ENCODE measurements at places on chromosomes 16 and 17. TPM values are rescaled to one million over a fixed set of nuclear protein-coding genes. Genes with fewer than 3 reads are reported as not detected.

DNA sequence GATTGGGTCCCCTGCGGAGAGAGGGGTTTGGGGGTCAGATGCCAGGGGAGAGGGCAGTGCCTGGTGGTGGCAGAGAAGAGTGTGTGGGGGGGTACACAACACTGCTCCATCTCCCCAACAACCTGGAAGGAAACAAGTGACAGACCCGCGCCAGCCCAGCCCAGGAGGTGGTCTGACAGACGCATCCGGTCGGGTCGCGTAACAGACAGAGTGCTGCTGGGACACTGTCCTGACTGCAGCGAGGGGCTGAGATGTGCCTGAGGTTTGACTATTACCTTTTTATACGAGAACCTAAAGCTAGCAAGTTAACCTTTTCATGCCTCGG is 16.2 kb downstream of the UNC13D start:
- peaks cover 16% of the 10 kb centered on the region for H3K4me1 ChIP-seq
- no peak overlapping the region for H3K4me3 ChIP-seq
- no peaks in the 10 kb centered on the region for H3K27me3 ChIP-seq
- peaks cover 85% of the 10 kb centered on the region for H3K36me3 ChIP-seq

DNA sequence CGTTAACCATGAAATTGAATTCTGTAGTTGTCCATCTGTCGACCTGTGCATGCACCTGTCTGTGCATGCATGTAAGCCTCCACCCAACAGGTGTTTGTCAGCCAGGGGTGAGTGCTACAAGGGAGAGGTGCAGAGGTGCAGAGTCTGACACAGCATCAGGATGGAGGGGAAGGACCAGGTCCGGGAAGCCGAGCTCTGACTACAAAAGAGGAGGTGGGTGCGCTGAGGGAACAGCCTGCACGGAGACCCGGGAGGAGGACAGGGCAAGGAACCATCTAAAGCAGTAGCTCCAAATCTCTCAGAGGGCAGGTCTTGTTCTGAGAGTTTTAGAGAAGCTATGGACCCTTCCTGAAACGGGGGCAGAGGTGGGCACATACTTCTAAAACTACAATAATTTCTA is 54.1 kb downstream of the B9D1 start:
- peaks cover 69% of the 10 kb centered on the region for H3K27me3 ChIP-seq
- no peak overlapping the region for H3K4me3 ChIP-seq
- no peak overlapping the region for H3K27ac ChIP-seq
- DNase-seq: no peak
- H3K36me3 ChIP-seq: no peaks in the 10 kb centered on the region
- H3K4me1 ChIP-seq: peaks cover 52% of the 10 kb centered on the region

- H3K27me3 ChIP-seq: peaks cover 37% of the 10 kb centered on the region
- H3K4me1 ChIP-seq: peaks cover 21% of the 10 kb centered on the region
- H3K36me3 ChIP-seq: no peaks in the 10 kb centered on the region
- no peak within 1 kb of the TSS for H3K27ac ChIP-seq
- DNase-seq: peak; percentile 63
These were observed at the start of gene ETV4 for GRCh38 chr17:43546319-43547188. ETV4 (minus strand) TSS chr17:43546340; CDS start chr17:43545617, 723 bp downstream.

DNA sequence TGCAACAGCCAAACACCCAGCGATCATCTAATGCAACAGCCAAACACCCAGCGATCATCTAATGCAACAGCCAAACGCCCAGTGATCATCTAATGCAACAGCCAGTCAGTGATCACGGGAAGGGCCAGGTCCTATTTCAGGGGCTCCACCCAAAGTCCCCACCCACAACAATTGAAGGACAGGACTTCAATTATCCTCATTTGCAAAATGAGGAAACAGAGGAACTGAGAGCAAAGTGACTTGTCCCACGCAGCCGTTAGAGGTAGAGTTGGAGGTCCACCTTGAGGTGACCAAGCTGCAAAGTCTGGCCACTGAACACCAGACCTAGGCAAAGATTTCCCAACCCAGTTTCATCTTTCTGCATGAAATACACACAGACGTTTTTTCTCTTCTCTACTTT is 3.7 kb downstream of the ZG16B start:
- no peak overlapping the region for H3K4me3 ChIP-seq
- H3K36me3 ChIP-seq: no peaks in the 10 kb centered on the region
- no peak for DNase-seq
- H3K4me1 ChIP-seq: peaks cover 18% of the 10 kb centered on the region
- H3K27ac ChIP-seq: no peak overlapping the region

GRCh38 chr17:43431714-43432523 is 33.1 kb downstream of the ARL4D start:
- DNase-seq: no peak
- H3K4me3 ChIP-seq: no peak overlapping the region
- peaks cover 5% of the 10 kb centered on the region for H3K27me3 ChIP-seq
- no peaks in the 10 kb centered on the region for H3K36me3 ChIP-seq

- H3K4me3 ChIP-seq: no peak overlapping the region
- no peak for DNase-seq
- peaks cover 72% of the 10 kb centered on the region for H3K36me3 ChIP-seq
- no peaks in the 10 kb centered on the region for H3K4me1 ChIP-seq
These were observed 6.6 kb downstream of the DHODH start for GRCh38 chr16:72015124-72015523.

DNA sequence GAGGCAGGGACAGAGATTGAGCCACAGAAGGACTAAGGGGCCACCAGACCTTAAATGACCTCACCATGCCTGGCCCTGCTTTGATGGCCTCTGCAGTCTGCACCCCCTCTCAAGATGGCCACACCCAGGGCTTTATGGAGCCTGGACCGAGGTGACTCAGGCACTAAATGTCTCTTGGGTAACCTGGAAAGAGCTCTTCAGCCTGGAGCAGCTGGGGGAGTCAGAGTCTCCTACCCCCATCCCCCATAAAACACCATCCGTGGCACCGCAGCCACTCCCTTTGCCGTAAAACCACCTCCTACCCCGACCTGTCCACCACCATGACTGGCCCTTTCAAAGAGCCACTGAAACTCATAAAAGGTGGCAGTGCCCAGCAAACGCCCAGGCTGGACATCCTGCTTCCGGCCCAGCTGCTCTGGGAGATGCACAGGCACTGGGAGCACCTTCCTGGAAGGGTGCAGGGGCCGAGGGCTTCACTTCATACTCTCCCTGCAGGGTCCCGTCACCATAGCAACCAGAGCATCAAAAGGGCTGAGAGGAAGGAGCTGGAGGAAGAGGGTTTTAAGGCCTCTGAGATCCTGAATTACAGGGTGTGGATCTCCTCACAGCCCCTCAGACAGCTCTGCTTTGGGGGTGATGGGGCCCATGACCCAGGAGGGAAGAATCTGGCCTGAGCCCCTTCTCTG is 22.3 kb downstream of the FOXN1 start:
- H3K4me3 ChIP-seq: no peak overlapping the region
- no peaks in the 10 kb centered on the region for H3K36me3 ChIP-seq

NPIPA1 gene
- polyA plus RNA-seq: not detected

OVCA2 gene
- 43.7 TPM for polyA plus RNA-seq

PAM16 gene
- 37.6 TPM for polyA plus RNA-seq

CCL18 gene
- not detected for polyA plus RNA-seq

PTX4 gene
- not detected for polyA plus RNA-seq

KRTAP4-6 gene
- not detected for polyA plus RNA-seq

TBX21 gene
- polyA plus RNA-seq: 0.16 TPM

Measured in CD14-positive monocyte (primary cell).